ENCODE measurements at places on chromosomes 3 and 15.

DNA sequence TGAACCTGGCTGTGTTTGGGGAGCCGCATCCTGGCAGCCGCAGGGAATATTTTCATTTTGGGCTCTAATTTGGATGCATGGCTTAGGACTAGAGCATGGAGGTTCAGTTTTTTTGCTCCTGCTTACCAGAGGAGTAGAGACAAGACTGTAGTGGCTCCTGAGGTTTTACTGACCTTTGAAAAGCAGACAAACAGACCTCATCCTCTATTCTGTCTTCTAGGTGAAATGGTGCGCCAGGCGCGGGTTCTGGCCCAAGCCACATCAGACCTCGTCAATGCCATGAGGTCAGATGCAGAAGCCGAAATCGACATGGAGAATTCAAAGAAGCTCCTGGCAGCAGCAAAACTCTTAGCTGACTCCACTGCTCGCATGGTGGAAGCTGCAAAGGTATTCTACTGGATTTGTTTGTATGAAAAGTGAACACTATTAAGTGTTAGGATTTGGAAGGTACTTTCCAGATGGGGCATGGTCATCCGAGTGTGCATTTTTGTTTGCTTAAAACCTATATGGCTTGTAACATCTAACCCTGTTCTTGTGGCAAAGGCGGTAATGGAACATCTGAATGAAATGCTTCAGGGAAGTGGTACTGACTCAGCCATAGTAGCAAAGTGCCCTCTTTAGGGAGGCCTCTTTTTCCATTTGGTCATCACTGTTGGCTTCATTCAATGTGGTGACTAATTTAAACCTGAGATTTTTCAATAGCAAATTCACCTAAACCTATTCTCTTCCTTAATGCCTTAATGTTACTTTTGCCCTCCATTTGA lies 330.7 kb upstream of the TPM1 start:
- no peak for DNase-seq

DNA sequence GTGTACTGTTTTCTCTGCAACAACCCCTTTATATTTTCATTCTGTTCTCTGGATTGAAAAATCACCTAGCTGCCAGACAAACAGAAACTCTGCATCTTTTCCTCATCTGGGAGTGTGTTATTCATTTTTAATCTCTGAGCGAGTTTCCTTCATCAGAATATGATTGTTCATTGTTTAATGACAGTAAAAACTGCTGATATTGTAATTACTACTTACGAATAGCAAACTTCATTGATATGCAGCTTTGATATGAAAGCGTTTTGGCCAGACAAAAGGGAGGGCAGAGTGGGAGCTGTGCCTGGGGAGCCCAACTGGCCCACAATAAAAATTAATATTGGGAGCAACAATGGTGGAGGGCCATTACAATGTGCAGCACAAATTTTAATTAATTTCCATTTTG lies 132.7 kb upstream of the SKOR1 start:
- DNase-seq = no peak

DNA sequence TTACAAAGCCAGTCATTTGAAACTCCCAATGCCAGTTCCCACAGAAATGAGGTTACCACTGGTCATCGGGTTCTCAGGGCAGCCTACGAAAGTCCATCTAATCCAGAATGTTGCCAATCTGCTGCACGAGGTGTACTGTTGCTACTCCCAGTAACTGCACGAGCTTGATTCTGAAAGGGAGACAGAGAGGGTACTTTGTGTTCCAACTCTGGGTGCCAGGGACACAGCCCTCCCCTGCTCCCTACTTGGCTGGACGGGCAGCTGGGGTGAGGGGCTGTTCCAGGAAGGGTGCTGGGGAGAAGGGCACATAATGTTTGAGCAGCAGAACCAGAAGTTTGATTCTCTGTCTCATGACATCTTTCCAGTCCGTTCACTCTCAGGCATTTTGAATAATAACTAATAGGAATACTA lies 27.1 kb upstream of the OSBPL11 start:
- DNase-seq = no peak

- no peak for DNase-seq
Observed at GRCh38 chr3:113614402-113614801, 82.0 kb downstream of the USF3 start.

- DNase-seq = no peak
Observed at GRCh38 chr3:187957165-187957581, 196.8 kb upstream of the LPP start.

GRCh38 chr3:31407665-31408064 lies 125.1 kb upstream of the STT3B start:
- no peak for DNase-seq

- no peak for DNase-seq
Observed at GRCh38 chr3:129310111-129311011, 31.7 kb downstream of the HMCES start.

DNA sequence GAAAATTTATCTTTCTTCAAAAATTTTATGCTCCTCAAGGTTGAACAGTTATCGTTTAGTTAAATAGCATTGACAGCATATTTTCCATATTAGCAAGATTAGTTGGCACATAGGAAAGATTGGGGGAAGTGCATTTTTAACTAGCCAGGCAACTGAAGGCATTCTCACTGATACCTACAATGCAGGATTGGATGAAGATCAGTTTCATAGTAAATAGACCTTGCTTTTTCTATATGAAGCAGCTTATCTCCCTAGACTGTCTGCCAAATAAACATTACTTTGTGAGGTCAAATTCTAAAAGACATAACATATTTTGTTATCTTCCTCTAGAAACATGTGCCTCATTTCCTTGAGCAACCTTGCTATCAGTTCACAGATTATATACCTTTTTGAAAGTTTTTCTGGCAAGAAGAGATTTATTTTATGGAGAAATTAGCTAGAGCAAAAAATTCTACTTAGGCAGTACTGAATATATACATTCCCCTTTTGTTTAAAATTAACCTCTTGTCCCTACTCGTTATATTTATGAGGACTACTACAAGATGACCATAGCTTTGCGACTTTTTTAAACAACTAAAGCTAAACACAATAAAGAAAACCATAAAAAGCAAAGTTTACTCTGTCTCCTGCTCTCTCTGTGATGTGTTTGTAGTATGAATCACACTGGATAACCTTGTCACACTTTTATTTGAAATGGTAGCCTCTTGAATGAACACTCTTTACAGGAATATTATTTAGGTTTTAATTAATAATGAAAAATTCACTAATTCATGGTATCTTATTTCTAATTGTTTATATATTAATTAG lies 654.9 kb upstream of the TBL1XR1 start:
- DNase-seq = no peak

- no peak for DNase-seq
Observed at GRCh38 chr15:40175160-40175559, 14.3 kb downstream of the BUB1B start.

GRCh38 chr3:46030626-46031025 lies 3.3 kb upstream of the XCR1 start:
- no peak for DNase-seq

- no peak for DNase-seq
Observed at GRCh38 chr15:100247228-100248225, 94.2 kb downstream of the ADAMTS17 start.

DNA sequence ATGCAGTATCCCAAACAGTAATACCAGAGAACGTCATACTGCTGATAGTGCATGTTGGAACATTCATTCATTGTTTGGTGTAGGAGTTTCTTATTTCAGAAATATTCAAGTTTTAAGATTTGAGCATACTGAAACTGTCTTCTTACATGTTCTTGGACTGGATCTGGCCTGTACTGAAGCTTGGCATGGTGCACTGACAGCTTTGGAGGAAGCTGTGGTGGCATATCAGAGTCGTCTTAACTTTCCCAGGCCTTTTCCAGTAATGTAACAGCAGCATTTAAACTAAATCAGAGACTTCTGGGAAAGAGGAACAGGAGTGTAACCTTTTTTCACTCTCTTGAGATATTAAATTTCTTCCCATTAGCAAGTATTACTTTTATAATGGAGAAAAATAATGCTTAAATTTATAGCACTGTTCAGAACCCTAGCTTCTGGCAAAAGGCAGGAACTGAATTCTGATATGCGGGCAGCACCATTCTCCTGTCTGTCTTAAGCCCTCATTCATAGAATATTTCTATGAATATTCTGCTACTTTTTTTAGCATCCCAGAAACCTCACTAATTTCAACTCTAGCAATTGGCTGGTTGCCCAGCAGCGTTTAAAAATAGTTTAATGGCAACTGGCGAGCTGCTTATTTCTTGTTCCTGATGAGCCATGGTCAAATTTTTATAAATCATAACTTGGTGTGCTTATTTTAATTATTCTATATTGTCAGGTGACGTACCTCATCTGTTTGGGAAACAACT lies 31.1 kb downstream of the DNAJC13 start:
- no peak for DNase-seq

GRCh38 chr15:86661580-86661979 lies 581.9 kb downstream of the AGBL1 start:
- no peak for DNase-seq

DNA sequence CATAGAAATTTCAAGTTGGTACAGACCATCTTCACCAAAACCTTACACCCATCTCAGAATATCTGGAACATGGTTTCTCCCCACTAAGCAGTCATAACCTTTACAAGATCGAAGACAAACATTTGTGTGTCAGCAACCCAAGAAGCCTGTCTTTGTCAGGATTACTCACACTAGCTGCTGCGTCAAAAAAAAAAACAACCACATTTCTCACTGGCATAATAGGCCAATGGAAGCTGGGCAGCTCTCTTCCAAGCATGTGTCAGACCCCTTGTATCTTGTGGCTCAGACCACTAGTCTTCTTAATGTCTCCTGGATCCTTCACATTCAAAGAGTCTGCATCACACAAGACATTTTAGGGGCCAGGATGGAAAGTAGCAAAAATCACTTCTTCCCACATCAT lies 266.9 kb upstream of the IGF1R start:
- no peak for DNase-seq

GRCh38 chr15:61764141-61764540 lies 296.1 kb downstream of the VPS13C start:
- no peak for DNase-seq

DNA sequence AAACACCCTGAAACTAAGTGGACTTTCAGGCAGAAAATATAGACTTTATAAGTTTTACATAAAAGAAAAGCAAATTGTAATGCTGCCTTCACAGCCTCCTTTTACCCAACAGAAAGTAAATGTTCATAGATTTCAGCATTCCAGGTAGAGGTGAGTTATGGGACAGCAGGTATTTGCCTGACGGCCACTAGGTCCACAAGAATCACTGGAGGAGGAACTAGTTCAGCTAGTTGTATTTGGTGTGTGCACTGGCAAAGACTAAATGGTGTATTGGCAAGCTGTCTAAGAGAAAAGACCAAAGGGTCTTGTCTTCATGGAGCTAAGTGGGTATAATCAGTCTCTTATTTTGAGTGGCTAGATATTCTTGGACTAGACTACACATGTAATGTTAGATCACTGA lies 34.2 kb downstream of the ZNF654 start:
- no peak for DNase-seq

GRCh38 chr3:162702768-162703385 lies 1206.3 kb downstream of the OTOL1 start:
- DNase-seq = no peak

GRCh38 chr15:40985541-40986330 lies 32.5 kb downstream of the CHAC1 start:
- no peak for DNase-seq

DNA sequence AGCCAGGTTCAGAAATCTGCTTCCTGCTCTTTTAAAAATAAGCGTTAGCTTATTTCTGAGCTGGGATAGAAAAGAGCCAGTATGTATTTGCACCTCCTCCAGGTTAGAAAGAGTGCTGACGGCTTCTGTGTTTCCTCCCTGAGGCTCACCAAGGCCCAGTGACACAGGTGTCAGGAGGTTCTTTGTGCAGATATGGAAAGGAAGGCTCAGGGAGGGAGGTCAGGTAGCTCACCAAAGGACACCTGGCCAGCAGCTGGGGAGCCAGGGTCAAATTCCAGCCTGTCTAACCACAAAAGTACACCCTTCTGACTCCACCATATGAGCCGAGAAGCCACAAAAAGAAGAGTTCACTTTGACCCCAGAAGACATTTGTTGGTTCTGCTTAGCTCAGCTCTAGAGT lies 201.0 kb upstream of the WNT5A start:
- DNase-seq = no peak

DNA sequence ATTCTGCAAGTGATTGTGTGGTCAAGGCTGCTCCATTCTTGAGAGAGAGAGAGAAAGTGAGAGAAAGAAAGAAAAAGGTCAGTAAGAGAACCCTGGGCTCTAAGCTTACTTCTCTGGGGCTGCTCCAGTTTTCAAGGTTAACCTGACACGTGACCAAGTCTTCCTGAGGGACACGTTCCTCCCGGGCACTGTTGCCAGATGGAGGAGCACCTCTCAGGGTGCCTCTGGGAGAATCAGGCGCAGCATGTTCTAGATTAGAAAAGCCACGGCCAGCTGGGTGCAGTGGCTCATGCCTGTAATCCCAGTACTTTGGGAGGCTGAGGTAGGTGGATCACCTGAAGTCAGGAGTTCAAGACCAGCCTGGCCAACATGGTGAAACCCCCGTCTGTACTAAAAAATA lies 60.8 kb downstream of the ITGA11 start:
- no peak for DNase-seq

DNA sequence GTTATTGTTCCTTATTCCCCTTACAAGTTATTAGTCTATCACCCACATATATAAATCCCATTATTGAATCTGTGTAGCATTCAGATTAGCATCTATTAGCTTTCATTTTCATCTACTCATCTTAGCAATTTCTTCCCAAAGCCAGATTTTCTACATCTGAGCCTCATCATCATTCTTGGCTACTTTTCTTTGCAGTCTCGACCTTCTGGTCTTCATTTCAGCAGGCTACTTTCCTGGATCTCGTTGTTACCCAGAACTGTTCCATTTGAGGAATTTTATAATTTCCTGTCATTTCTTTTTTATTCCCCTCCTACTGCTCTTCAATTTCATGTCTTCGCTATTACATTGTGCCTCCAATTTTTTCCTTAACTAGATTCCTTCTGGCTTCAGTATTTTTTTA lies 51.8 kb downstream of the SPRED1 start:
- no peak for DNase-seq

GRCh38 chr15:88615303-88616107 lies 5.6 kb upstream of the AEN start:
- no peak for DNase-seq

DNA sequence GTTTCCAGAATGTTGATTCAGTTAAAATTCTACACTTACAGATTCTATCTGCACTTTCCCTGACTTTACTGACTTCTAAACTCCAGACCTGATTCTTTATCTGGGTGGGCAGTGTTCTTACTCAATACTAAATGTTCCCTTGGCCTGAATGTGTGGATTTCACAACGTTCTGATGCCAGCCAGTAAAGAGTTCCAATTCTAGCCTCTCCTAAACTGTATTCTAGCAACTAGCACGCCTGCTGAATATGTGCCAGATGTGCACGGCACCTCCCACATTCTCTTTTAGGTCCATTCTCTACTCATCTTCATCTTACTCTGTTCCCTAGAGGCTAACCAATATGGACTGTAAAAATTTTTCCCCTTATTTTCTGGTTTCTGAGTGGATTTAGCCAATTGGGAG lies 479.5 kb upstream of the AGTR1 start:
- no peak for DNase-seq

DNA sequence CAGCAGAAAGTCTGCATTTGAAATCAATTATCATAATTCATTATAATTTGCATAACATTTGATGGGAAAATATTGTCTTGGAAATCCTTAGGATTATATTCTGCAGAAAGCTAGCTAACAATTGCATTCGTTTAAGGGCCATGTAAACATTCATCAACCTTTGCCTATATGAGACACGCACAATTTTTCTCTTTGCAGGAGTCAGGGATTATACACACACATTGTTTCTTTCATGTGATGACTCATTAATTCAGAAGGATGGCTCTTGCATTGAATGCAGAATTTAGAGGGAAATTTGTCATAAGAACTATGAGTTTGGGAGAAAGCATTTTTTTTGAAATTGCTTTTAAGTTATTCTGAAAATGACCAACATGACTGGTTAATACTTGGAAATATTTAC lies 844.7 kb downstream of the DIPK2A start:
- DNase-seq = no peak

- DNase-seq = no peak
Observed at GRCh38 chr3:153093629-153094028, 68.4 kb upstream of the RAP2B start.

Data from activated T-cell treated with anti-CD3 and anti-CD28 coated beads for 4 hours (primary cell).